ENCODE measurements at places on chromosomes 5 and 9.
A peak's percentile ranks its signal among the peaks of the same experiment; 100 is the strongest.

- no peak for DNase-seq
These were observed 15.1 kb upstream of the TRIM36 start for GRCh38 chr5:115184770-115185169.

DNA sequence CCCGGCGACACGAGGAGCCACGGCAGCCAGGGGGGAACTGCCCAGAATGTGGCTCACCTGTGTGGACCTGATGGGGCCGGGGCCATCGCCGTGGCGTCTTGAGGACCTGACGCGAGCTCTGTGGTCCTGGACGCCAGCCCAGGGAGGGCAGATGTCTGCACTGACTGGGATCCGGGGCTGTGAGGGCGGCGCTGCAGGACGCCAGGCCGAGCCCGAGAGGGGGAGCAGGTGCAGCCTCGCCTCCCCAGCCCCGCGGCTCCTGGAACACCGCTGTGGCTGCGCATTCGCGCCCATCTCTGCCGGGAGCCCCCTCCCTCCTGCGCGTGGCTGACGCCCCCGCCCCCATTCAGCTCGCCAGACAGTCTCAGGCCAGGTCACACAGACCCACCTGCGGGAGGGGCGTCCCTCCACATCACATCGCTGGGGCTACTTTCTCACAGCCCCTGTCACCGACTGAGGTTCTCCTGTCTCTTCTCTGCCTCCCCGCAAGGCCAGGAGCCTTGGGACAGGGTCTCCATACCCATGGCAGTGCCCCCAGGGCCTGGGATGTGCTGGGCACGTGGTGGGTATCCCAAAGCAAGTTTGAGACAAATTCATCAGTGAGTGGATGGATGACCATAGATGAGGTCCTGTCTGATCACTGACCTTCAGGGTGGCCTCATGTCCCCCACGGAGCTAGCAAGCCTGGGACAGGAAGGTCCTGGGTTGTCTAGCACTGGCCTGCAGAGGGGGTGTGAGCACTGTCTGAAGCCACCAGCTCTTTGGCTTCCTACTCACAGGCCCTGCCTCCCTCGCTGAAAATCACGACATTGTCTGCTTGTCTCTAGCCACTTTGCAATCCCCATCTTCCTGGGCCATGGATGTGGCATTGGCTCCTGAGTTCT, 47.3 kb downstream of the RASGEF1C start:
- DNase-seq: no peak

DNA sequence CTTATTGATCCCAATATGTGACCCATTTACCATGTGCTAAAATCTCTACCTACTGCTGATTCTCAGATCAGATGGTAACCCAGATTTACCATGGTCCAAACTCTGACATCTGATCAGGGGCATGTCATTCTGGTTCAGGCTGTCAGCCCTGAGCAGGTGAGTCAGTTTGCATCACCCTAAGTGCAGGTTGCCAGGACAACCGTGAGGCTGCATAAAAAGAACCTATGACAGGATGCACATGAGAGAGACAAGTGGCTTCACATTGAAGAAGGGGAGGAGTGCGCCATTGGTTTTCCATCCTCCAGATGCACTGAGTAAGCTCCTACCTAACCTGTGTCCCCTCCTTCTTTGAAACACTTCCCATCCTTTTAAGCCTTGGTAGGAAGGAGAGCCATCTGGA, 801 bp upstream of the PRSS3 start:
- DNase-seq: peak; percentile 13

- DNase-seq: no peak
These were observed 128.0 kb upstream of the ABCA1 start for GRCh38 chr9:105055917-105056316.

GRCh38 chr5:134000091-134000511, 4.7 kb downstream of the VDAC1 start:
- no peak for DNase-seq

DNA sequence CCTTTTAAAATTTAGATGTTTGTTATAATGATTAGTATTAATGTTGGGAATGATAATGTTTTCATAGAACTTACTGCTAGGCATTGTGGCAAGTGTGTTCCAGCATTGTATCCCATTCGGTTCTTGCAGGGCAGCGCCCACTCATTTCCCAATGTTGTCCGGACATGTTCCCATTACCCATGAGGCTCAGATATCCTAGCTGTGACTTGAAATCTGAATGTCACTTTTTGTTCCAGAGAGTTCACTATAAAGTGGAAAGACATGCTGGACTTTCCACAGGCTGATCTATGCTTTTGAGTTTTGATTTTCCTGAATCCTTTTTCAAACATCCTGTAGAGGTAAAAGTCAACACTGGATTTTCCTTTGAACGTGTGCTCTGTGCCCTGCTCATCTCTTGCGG, 329.1 kb downstream of the MARCHF11 start:
- no peak for DNase-seq

DNA sequence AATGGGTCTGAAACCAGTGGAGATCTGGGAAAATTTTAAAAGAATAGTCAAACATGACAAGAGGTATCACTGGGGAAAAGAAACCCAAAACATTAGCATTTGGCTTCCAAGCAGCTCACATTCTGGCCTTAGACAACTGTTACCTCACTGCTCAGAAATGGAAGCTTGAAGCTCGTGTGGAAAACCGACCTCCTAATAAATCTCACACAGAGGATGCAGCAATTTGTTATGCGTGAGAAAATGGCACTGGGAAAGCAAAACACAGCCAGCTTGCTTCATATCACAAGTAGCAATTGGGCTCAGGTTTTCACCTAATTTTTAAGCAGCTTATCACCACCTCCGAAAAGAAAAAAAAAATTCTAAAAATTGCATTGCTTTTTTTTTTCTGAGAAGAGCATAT, 103.3 kb upstream of the TAS2R1 start:
- no peak for DNase-seq

DNA sequence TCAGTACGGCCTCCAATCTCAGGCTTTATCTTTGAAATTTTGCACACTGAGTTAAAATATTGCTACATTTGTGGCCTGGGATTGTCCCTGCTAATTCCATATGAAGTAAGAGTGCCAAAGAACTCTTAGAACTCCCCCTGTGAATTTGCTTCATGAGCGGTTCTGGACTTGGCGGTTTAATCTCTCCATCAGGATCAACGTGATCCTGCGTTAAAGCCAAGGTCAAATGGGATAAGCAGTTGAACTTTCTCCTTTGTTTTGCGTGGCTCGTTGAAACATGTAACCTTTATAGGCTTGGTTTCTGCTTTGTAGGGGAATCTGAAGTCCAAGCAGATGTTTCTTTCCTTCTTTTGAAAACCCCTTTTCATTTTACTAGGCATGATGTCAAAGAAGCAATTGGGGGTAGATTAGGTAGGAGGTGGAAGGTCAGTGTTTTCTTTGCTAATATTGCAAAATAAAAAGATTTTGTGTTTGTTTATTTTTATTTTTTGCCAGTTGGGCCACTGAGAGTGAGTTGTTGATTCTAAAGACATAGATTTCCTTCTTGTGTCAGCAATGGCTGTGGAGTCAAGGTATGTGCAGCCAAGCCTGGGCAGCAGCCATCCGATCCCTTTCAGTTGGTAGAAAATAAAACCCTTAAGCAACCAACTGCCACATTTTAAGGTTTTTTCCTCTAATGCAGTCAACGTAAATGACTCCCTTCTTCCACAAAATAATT, 390.8 kb downstream of the NNT start:
- DNase-seq: no peak

- no peak for DNase-seq
These were observed 19.3 kb upstream of the STRBP start for GRCh38 chr9:123287639-123288038.
